ENCODE measurements at places on chromosomes 3 and 15.

DNA sequence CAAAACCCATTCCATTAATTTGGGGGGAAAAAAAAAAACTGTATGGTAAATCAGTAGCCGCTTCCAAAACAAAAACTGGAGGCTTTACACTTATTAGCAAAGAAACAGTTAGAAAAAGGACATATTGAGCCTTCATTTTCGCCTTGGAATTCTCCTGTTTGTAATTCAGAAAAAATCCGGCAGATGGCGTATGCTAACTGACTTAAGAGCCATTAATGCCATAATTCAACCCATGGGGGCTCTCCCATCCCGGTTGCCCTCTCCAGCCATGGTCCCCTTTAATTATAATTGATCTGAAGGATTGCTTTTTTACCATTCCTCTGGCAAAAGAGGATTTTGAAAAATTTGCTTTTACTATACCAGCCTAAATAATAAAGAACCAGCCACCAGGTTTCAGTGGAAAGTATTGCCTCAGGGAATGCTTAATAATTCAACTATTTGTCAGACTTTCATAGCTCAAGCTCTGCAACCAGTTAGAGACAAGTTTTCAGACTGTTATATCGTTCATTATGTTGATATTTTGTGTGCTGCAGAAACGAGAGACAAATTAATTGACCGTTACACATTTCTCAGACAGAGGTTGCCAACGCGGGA, 9.4 kb upstream of the RPL24 start:
- peak; percentile 78 for DNase-seq

DNA sequence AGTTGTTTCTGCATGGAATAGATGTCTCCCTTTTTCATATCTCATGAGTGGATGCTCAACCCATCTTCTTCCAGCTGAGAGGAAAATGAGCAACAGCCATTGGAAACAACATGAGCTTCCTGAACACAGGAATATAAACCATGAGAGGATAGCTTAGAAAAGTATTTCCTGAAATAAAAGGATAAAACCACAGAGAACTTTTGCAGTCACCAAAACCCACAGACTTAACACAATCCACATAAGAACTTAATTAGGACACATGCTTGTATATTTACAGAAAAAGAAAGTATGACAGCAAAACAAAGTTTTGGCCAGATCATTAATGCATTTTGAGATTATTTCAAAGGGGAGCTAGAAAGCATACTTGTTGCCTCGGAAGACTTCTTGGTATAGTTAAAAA, 180.5 kb upstream of the RASGRP1 start:
- DNase-seq, result no peak

DNA sequence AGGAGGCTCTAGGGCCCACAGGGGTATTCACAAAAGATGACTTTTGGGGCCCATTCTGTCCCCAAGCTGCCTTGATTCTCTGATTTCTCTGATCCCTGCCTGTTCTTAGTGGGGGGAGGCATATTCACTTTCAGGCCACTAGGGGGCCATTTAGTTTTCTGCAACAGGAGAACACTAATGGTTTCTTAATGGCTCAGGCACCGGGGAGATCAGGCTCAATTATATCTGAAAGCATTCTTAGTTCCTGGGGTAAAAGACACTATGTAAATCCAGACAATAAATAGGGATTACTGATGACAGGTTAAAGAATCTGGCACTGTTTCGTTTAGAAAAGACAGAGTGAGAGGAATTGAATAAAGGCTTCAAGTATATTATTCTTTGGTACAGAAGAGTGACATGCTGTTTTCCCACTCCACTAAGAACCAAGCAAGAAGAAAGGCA, 2.5 kb upstream of the INAFM2 start:
- peak; percentile 83 for DNase-seq

DNA sequence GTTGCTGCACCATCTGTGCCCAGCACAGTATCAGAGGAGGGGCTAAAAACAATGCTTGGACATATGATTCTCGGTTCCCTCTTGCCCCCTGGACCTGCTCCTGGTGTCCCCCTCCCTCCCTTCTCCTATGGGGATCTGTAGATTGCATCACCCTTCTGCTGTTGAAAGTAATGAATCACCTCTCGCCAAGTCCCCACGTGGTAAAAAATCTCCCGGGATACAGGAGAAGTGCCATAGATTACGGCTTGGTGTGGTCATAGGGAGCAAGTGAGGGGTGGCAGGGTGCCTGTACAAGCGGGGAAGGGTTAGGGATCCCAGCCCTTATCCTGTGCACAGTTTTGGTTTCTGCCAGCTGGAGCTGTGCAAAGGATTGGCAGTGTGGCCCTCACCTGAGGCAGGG, 37.7 kb downstream of the AMOTL2 start:
- DNase-seq, result peak; percentile 84

DNA sequence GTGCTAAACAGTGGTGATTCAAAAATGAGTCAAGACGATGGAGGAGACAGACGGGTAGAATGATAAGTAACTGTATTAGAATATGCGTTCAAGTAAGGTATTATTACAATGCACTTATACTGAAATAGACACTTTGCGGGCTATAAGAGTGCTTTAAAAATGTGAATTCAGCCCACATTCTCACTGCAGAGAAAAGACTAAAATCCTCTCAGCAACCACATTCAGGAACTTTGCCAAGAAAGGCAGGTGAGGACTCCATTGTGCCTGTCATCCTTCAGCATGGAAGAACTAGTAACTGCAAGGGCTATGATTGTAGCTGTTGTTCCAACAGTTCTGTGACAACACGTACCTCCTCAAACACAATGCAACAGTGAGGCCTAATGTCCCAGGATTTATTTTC, 272.0 kb downstream of the RORA start:
- no peak for DNase-seq

DNA sequence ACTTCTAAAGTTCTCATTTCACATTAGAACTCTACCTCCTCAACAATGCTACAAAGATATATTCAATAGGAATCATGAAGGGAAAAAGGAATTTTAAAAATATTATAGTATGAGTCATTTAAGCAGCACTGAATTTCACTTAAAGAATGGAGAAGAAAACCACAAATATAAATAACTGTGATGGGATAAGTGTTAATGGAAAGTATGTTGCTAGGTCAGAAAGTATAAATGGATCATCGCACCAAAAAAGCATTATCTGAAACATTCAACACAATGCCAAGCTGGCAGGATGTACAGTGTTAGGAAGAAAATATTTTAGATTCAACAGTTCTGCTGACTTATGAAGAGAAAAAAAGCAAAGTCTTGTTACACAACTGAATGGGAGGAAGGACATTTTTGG, 101.4 kb downstream of the TFG start:
- peak; percentile 71 for DNase-seq

- DNase-seq, result no peak
Observed at GRCh38 chr3:29332195-29332637, 51.3 kb downstream of the RBMS3 start.

DNA sequence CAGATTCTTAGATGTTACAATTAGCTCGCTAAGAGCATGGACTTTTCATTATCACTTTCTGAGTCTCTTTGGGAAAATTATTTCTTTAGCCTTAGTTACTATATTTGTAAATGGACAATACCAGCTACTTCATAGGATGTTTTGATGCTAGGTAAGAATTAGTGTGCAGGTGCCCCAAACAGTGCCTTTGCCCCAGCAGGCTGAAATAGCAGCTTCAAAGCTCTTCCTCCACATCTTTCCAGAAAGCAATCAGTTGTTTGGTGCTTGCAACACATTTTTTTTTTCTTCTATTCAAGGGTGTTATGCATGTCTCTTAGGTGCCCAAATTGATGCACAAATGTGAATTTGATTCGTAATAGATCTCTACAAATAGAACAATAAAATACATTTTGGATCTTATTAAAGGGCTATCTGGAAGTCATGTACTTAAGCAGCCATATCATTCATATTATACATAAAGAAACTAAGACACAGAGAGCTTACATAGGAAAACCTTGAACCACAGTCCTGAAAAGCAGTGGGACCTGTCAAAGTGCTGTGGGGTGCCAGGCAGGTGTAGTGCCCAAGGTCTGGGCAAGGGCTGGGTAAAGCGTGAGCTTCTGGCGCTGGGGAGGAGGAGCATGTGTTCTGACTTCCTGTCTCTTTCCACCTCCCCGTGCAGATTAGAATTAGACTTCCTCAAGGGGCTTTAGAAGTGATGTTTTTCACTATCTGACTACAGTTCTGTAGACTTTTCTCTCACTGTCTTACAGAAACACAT, 62.9 kb downstream of the FNDC3B start:
- DNase-seq, result no peak

DNA sequence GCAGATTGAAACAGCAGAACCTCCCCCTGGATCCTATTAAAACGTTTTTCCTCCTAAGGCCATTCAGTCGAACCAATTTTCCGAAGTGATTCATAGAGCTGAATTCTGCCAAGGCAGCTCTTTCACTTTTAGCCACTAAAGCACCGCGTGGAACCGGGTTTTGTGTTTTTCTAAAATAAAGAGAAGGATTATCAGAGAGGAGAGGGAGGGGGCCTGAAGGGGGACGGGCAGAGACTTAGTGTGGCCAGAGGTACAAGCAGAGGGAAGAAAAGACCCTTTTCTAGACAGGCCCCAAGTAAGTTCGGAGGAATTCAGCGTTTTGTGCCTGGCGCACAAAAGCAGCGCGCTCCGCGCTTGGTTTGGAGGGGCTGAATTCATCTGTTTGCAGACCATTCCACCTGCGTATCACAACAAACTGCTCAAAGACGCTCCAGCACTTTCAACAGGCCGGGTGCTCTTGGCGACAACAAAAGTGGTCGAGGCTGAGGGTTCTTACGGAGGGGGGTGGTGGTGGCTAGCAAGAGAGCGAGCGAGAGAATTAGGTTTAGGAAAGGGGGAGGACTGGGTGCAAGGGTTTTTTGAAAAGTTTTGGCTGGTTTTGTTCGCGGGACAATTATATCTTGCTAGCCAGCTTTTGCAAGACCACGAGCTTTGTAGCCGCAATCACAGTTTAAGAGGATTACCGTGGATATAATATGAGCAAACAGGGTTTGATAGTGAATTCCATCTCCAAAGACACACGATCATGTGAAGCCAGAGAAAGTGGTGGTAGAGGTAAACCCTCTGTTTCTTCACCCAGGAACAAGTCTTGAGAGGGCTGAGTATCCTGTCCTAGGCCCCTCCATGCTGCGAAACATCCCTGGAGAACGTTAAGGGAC, 1.2 kb upstream of the FEZF2 start:
- peak; percentile 33 for DNase-seq

DNA sequence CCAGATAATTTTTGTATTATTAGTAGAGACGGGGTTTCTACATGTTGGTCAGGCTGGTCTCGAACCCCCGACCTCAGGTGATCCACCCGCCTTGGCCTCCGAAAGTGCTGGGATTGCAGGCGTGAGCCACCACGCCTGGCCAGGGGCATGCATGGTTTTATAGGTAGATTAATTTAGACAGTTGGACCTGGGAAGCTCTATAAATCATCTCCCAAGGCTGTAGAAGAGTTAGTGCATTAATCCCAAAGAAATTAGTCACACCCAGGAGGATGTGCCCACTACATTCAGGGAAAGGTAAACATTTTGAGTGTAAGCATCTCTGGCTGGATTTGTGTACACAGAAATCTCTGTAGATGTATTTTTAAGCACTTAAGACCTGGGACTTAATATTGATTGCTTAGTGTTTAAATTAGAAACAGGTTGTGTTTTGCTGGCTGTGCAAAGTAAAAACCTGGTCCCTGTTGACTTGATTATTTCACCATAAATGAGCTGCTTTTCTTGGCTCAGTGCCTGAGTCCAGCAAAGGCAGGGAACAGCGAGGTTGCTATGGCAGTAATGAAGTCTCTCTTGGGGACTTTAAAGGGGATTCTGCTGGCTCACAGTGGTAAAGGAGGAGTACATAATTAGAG, 19.2 kb downstream of the EXOSC7 start:
- peak; percentile 83 for DNase-seq

GRCh38 chr3:151439652-151440125, 21.2 kb downstream of the IGSF10 start:
- DNase-seq, result peak; percentile 92

- no peak for DNase-seq
Observed at GRCh38 chr3:157180262-157180661, 20.3 kb upstream of the CCNL1 start.

GRCh38 chr3:72308641-72309040, 523.7 kb upstream of the PROK2 start:
- no peak for DNase-seq

GRCh38 chr3:191397771-191398170, 63.2 kb upstream of the PYDC2 start:
- peak; percentile 43 for DNase-seq
